GM20000 (cell line): ENCODE measurements at places on chromosomes 2 and 18.

GRCh38 chr18:65968239-65969004 is 217.6 kb downstream of the CDH7 start:
- no peak for DNase-seq

- no peak for DNase-seq
Measured at GRCh38 chr18:50659091-50660003, 99.5 kb downstream of the MAPK4 start.

DNA sequence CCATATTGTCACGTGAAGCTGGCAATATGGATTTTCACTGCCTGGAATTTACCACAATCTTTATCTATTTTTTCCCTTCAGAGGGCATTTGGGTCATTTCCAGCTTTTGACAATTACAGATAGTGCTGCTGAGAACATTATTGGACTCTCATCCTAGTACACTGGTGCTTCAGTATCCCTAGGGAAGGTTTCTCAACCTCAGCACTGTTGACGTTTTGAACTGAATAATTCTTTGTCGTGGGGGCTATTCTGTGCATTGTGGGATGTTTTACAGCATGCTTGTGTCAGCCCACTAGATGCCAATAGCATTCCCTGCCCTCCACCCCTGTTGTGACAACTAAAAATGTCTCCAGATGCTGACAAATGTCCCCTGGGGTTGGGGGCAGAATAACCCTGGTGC is 185.7 kb downstream of the TPGS2 start:
- DNase-seq = no peak

DNA sequence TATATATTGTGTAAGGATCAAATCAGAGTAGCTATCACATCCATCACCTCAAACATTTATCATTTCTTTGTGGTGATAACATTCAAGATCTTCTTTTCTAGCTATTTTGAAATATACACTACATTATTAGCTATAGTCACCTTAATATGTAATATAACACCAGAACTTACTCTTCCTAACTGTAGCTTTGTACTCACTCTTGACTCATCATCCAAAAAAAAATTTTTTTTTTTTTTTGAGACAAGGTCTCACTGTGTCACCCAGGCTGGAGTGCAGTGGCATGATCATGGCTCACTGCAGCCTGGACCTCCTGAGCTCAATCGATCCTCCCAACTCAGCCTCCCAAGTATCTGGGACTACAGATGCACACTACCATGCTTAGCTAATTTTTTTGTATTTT is 153.3 kb downstream of the EML6 start:
- no peak for DNase-seq
